ENCODE measurements at places on chromosomes 16 and 17.
A peak's percentile ranks its signal among the peaks of the same experiment; 100 is the strongest.

DNA sequence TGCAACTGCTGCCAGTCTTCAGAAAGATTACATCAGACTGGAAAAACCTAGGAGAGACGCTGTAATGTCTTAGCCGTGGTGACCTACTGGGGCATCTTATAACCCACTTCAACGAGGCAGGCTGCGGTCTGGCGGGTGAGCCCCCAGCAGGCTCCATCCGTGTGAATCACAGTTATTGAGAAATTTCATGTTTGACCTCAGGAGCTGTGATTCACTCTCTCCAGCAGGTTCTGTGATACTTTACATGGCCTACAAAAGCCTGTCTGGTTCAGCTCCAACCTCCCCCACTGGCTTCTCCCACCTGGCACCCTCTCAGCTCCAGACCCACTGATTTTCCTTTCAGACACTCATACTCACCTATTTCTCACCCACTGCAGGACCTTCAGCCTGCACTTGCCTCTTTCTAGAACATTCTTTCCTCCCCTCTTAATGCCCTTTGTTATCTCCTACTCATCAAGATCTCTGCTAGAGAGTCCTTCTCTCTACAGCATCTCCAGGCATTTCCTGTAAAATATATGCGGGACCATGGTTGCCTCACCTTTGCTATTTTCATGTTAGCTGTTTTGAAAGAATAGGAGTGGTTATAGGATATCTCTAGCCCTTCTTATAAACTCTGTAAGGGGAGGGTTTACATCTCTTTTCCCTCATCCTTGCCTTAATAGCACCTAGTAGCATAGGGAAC lies 227.9 kb downstream of the MAF start:
- DNase-seq = peak; percentile 5

- DNase-seq = no peak
Measured at GRCh38 chr16:86700046-86700945, 121.9 kb downstream of the FOXL1 start.

DNA sequence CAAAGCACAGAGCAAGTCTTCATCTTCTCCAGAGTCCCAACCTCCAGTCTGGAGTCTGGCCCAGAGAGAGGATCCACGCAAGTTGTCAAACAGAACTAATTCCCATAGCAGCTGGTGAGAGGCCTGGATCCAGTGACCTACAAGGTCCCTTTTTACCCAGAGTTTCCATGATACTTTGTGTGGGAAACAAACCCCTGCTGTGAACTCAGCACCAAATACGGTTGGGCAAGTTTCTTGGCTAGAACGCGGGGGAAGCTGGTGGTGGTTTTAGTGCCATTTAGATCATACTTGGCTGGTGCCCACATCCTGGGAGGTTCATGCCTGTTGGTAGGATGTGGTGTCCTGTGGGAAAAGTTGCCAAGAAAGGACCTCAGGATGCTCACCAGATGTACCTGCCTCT lies 18.1 kb downstream of the TMC7 start:
- no peak for DNase-seq

GRCh38 chr16:2663553-2664546 lies 18.5 kb upstream of the KCTD5 start:
- no peak for DNase-seq

GRCh38 chr17:38735161-38735997 lies 5.2 kb downstream of the CISD3 start:
- peak; percentile 63 for DNase-seq

- DNase-seq = no peak
Measured at GRCh38 chr16:89905511-89906139, 13.0 kb upstream of the MC1R start.

DNA sequence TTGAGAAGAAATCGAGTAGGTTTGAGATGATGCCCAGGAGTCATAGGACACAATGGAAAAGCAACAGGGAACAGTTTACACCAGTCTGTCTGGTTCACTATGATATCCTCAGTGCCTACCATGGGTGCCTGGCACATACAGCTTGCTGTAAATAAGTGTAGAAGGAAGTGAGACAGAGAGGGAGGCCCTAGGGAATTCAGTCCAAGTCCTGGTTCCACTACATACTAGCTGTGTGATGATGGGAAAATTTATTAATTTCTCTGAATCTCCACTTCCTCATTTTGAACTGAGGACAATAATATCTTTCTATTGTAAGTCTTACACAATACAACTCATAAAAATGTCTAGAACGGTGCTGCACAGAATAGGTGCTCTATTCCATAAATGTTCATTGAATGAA lies 53.3 kb upstream of the LYRM9 start:
- no peak for DNase-seq

All from T-cell (primary cell).